ENCODE measurements at places on chromosomes 11 and 22.

GRCh38 chr11:56932572-56933220 is 56.0 kb upstream of the OR5AK2 start:
- DNase-seq: no peak

GRCh38 chr22:43862074-43862881 is at the start of gene SULT4A1:
Gene SULT4A1 (minus strand): TSS chr22:43862513. CDS start chr22:43862382, 131 bp downstream.
- DNase-seq: no peak

GRCh38 chr11:117232911-117233409 is 489 bp downstream of the RNF214 start:
- no peak for DNase-seq

DNA sequence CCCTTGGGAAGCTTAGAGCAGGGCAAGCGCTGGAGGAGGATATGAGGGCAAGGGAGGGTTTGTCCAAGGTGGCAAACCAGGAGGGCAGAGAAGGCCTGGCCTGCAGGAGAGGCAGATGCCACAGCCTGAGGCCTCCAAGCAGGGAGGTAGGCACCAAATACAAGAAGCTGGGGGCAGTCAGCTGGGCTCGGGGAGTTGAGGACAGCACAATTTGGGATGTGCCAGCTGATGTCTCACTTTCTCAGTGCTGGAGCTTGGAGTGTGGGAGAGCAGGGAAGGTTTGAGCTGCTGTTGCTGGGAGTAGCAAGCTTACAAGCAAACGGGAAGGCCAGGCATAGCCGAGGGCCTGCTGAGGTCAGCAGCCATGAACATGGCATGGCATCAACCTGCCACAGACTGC is 4.0 kb downstream of the ZDHHC24 start:
- DNase-seq: no peak

DNA sequence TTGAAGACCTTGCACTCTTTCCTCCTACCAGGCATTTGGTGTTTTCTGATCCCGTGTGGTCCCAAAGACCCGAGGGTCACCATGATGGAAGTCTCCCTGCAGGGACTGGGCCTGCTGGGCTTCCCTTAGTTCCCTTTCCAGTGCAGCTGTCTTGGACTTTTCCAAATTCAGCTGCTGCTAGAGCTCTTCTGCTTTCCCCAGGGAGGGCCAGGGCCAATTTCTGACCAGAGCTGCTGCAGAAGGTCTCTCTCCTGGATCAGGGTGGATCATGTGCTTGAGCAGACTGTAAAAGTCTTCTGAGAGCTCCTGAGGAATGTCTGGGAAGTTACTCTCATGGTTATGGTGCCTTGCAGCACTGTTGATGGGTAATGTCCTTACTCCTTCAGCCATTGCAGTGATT is 23.2 kb downstream of the LDLRAD3 start:
- DNase-seq: no peak

GRCh38 chr11:64064374-64065140 is 28.8 kb downstream of the FLRT1 start:
- no peak for DNase-seq
